ENCODE measurements at places on chromosomes 6 and 20.

DNA sequence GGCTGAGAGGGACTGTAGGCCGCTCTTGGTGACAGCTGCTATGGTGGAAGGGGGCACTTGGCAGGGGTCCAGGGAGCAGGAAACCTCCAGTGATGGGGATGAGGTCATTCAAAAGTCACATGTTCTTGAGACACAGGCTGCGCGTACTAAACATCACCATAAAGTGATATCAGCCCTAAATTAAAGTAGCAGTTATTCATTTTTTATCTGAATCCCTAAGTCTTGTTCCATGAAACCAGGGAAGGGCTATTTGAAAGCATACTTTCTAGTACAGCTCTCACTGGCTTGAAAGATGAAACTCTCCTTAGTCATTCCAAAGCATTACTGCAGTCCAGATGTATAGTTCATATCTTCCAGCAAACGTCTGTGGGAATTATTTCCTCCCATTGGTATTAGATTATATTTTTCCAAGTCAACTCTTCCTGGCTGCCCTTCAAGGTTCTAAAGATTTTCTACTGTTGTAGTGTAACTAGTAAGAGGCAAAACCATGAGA, 373.1 kb downstream of the CD109 start:
- DNase-seq, result no peak

DNA sequence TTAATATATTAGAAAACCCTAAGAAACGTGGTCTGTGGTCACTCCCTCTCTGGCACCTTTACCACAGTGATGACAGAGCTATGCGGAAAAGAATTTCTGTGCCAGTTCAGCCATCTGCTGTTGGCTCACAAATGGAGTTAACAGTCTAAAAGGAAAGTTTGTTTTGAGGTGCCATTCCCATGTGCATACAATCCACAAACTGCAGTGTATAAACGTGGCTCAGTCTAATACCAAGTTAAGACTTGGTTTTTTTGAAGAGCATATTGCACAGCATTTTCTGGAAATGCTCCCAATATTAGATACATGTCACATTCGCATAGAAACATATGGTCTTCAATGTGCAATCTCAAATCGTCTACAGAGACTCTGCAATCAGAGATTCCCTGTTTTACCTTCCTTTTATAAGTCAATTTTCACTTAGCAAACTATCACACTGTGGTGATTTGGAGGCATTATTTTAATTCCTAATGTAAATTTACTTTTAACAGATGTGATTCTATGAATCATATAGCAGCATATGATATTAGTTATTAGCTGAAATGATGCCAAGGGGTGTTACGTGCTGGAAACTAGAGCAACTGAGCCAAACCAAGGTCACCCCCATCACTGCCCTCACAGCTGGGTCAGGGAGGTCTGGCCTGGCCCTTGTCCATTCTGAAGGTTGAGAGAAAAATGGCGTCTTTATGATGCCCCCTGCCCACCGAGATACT, 383.5 kb downstream of the PRKN start:
- DNase-seq, result no peak

DNA sequence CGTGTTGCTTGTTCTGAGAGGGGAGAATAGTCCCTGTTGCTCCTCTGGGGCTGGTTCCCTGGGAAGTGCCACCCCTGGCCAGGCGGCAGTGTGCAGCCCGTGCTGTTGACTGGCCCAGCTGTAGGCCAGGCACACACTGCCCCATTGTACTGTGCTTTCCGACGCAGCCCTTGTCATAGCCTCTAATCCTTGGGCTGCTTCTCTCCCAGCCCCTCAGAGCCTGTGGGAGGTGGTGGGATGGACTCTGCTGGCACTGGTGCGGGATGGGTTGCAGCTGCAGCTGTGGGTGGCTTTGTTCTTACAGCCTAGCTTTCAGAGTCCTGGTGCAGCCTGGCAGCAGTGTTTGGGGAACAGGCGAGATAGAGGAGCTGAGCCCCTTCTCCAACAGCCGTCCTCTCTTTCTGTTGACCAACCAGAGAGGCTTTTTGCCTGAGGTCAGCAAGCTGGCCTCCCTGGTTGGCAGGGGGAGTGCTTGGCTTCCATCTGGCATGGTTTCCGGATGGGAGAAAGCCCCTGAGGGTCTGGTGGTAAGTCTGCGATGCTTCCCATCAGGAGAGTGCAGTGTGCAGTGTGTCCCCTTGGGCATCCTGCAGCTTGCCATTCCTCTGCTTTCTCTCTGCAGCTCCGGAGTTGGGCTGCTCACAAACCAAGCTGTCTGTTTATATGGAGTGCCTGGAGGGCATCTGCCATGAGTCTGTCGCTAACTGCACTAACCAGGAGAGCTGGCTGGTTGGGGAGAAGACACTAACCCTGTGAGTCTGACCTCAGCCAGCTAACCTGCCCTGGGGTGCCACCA, 12.1 kb downstream of the TJAP1 start:
- no peak for DNase-seq

GRCh38 chr6:125821825-125822281, 31.1 kb downstream of the NCOA7 start:
- DNase-seq, result no peak

DNA sequence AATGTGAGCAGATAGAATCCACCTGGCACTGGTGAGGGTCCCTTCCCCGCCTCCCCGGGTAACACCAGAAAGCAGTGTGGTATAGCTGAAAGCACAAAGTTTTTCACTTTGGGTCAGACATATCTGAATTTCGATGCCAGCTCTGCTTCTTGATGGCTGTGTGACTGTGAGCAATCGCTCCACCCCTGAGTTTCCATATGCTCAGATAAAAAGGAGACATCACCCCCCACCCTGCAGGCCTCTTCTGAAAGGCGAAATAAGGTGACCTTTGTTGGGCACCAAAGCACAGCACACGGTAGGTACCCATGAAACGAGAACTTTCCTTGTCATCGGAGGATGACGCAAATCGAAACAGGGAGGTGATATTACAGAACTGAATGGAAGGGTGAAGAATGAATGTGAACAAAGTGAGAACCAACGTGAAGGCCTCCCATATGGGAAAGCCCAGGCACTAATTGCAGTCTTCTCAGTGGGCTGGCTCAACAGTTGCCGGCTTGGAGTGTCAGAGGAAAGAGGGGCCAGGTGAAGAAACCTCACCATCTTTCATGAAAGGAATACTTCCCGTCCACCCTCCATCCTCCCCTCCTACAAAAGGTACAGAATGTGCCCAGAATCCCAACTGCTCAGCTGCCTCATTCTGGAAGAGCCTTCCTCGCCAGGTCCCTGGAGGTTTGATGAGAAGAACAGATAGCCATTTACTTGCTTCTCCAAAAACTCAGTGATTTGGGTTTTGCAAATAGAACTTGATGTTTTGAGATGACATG, 61.8 kb downstream of the NFATC2 start:
- no peak for DNase-seq

DNA sequence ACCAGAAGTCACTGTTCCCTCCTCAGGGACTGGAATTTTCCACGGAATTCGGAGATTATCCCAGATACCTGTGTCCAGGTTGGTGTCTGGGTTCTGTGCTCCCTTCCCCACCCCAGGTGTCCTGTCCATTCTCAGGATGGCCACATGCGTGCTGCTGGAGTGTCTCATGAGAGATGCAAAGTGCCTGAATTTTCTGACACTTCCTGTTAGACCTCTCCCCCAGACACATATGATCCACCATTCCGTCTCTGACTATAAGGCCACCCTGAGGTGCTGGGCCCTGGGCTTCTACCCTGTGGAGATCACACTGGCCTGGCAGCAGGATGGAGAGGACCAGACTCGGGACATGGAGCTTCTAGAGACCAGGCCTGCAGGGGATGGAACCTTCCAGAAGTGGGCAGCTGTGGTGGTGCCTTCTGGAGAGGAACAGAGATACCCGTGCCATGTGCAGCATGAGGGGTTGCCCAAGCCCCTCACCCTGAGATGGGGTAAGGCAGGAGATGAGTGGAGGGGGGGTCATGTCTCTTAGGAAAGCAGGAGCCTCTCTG, 14.4 kb upstream of the HLA-A start:
- DNase-seq, result no peak

DNA sequence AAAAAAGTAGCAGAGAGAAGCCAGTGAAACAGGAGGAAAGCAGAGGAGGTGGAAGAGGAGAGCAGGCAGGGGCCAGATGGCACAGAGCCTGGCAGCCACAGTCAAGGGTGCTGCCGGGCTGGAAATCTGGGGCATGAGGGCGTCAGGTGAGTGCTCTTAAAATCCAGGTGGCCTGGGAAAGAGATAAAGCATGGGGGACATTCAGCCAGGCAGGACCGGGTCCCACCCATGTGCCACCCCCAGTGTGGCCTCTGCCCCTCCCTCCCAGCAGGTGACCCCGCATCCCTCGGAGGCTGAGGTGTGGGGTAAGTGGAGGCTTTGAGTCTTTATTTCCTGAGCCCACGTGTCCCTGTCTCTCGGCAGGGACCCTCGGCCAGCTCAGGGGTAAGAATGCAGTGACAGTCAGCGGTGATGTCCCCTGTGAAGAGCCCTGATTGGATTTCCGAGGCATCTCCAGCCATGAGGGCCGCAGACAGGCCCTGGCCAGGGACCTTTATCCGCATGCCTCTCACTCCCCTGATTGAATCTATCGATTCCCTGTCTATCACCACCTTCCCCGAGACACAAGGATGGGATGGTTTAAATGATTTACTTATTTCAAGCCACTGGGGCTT, 33.8 kb upstream of the SULF2 start:
- DNase-seq, result no peak

GRCh38 chr20:9495701-9496100, 18.7 kb upstream of the LAMP5 start:
- DNase-seq, result no peak

GRCh38 chr6:12958052-12958706, 241.6 kb downstream of the PHACTR1 start:
- no peak for DNase-seq

GRCh38 chr6:145863988-145864616, 49.5 kb upstream of the FBXO30 start:
- no peak for DNase-seq

DNA sequence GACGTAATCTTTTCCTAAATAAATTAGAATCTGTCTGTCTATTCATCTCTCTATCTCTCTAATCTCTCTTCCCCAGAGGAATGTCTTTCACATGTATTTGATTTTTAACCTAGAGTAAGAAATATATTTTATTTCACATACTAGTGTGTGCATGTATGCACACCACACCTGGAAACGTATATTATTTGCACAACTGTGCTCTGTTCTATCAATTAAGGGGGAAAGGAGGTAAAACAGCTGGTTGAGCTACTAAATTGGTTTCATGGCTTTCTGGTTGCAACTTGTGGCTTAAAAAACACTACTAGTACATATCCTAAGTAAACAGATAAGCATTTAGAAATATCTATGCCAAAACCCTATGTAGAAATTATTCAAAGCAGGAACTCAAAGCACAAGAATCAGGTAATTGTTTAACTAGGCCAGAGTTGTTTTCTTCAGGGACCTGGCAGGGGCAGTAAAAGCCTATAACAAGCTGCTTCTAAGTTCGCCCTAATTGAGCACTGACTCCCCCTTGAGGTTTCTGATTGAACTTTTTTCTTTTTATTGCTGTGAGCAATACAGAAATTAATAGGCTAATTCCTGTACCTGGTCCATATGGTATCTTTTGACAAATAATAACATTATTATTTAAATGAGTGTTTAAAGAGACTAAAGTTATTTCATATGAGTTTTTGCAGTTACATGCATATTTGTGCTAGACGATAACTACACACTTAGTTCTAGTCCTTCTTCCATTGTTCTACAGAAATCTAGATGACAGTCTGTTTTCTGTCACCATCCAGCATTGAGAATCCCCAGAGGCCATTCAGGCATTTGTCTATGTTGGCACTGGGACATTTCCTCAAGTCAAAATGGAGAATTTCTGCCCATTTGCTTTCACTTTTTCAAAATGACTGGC, 88.6 kb downstream of the MCHR2 start:
- DNase-seq, result peak; percentile 46

DNA sequence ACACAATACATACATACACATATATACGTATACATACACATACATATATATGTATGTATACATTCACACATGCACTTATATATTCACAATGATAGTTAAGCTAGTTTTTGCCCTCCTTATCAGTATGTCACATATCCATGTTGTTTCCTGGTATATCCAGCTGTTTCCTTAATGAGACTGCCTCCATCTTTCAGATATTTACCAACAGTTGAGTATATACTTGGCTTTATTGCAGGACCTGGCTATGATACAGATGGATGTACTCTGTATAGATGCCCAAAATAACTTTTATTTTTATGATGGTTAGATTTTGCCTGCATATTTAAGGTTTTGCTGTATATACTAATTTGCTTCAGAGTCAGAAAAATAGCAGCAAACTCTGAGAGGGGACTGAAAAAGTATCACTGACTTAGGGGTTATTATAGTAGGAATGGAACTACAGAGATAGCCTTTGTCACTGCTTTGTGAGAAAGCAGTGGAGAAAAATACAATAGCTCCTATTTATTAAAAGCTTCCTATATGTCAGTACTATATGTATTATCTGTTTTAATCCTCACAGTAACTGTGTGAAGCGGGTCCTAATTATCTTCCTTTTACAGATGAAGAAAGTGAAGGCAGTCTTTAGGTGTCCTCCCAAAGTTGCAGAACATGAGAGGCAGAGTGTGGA, 35.5 kb downstream of the CARMIL1 start:
- no peak for DNase-seq

DNA sequence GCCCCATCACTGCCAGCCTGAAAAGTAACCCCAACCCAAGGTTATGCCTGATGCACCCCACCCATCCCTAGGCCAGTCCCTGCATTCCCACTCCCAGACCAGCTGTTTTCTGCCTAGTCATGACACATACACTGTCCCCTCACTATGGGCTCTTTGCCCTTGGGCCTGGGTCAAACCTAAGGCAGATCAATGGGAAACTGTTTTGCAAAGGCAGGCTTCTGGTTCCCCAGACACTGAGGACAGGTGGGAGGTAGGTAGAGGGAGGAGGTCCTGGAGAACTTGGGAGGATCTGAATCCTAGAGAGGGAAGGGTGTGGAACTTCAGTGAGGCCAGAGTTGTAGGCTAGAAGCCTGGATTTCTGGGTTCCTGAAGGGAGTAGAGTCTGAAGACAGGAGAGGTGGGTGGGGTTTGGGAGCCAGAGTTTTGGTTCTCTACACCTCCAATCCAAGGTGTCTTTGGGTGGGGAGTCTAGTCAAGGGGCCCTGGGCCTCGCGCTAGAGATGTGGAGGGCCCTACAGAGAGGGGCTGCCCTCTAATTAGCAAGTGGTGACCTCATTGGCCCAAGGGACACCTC, 2.0 kb downstream of the CLIC1 start:
- DNase-seq, result no peak

DNA sequence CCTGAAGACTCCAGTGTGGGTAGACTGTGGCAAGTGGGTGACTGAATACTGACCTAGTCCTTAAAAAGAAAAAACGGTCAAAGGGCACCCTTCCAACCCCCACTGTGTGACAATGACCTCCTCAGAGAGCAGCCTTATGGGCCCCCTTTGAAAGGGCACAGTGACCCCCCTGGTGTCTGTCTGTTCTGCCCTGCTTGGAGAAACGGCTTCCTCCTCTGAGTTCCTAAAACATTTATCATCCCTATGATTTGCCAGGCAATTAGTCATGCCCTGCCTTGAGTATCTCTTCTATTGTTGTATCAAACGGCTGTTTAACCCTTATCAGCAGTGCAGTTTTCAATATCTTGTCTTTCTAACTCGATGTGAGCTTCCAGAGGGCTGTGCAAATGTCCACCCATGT, 21.0 kb upstream of the STX16 start:
- DNase-seq, result no peak
